ENCODE measurements at places on chromosomes 11 and 22.

DNA sequence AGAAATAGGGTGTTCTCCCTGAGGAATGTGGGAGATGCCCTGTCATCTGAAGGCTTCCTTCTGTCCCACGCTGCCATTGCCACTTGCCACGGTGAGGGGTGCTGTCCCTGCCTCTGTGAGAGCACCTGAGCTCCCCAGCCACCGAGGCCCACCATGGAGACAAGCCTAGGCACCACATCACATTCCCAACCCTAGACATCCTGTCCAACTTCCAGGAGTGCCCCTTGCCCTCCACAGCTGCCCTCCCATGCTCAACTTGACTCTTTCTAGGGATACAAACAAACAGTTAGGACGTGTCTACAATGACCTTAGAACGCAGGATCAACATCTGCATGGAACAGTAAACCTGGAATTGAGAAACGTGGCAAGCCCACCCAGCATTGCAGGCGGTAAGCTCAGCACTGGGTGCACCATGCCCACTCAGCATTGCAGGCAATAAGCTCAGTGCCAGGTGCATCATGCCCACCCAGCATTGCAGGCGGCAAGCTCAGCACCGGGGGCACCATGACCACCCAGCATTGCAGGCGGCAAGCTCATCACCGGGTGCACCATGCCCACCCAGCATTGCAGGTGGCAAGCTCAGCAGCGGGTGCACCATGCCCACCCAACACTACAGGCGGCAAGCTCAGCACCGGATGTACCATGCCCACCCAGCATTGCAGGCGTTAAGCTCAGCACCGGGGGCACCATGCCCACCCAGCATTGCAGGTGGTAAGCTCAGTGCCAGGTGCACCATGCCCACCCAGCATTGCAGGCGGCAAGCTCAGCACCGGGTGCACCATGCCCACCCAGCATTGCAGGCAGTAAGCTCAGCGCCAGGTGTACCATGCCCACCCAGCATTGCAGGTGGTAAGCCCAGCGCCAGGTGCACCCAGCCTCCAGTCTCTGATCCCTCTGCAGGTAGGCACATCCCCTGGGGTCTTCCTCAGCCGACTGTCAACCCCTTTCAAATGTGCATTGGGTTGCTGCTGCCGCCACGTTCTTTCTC, 1463.9 kb downstream of the TBC1D22A start:
- no peak for DNase-seq

GRCh38 chr22:44275631-44275995, 37.1 kb downstream of the SHISAL1 start:
- no peak for DNase-seq

DNA sequence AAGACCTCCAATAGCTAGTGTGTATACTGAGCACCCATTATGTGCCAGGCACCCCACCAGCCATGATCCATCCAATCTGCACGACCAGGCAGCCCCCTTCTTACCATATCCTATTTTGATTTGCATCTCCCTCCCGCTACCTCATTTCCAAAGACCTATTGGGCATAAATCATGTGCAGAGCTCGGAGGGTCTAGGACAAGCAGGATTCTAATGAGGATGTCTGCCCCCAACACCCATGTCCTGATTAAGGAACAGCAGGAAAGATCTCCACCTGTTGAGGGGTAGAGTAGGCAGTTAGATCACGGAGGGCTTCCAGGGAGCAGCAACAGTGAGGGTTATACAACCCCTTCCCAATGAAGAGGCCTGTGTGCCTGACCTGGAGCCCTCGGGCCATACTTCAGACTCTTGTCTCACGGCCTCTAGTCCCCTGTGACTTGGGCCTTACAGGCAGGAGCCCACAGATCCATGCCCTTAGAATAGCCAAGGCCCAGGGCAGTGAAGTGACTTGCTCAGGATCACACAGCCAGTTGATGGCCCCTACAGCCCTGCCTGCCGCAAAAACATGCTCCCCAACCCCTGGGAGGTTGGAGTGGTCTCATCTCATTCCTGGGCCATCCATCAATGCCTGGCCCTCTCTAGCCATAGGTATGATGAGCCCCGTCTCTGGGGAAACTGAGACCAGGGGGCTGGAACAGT, 3.5 kb downstream of the RAB3IL1 start:
- no peak for DNase-seq

GRCh38 chr11:84024266-84024665, 738.1 kb upstream of the CCDC90B start:
- DNase-seq = no peak

DNA sequence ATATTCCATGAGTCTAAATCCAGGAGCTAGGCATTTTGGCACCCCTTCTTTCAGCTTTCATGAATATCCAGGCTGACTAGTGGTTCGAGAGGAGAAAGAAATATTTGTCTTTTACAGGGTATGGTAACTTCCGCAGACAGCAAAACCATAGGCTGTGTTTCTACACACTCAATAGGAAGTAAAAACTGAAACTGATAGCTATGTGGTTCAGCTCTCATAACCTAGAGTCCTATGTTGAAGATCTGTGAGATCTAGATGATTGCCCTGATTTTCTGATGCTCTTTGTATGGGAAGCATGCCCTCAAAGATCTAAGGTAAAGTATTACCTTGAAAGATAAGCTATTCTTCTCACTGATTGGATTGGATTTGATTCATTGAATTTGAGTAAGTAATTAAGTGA, 118.3 kb downstream of the CD44 start:
- no peak for DNase-seq

- DNase-seq = no peak
Observed at GRCh38 chr11:34151166-34151565, 45.7 kb downstream of the NAT10 start.

DNA sequence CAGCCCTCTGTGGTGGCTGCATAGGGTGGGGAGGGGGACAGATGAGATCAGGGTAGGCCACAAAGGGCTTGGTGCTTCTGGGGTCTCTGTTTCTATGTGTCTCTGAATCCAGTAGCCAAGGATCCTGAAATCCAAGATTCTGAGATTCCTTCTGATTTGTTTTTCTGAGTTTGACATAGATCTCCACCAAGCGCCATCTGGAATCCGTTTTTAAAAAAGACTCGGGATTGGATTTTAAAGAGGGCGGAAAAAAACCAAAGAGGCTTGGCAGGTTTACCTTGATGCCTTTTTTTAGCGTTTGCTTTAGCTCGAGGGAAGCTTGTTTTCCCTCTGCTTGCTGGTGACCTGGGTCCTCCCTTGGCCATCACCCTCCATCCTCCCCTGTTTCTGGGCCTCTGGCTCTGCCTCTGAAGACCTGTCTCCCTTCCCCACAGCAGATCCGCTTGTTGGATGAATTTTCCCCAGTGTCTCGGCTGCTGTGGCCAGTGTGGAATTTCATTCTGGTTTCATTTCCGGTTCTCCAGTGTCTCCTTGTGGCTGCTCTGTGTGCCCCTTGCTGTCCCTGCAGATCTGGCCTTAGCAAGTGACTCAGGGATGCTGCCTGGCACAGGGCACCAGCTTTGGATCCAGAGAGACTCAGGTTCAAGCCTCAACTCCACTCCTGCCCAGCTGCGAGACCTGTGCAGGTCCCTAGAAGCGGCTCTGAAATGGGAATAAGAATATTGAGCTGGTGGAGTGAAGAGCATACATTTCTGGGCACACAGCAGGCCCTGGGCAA, 15.1 kb downstream of the SYNGR1 start:
- no peak for DNase-seq

DNA sequence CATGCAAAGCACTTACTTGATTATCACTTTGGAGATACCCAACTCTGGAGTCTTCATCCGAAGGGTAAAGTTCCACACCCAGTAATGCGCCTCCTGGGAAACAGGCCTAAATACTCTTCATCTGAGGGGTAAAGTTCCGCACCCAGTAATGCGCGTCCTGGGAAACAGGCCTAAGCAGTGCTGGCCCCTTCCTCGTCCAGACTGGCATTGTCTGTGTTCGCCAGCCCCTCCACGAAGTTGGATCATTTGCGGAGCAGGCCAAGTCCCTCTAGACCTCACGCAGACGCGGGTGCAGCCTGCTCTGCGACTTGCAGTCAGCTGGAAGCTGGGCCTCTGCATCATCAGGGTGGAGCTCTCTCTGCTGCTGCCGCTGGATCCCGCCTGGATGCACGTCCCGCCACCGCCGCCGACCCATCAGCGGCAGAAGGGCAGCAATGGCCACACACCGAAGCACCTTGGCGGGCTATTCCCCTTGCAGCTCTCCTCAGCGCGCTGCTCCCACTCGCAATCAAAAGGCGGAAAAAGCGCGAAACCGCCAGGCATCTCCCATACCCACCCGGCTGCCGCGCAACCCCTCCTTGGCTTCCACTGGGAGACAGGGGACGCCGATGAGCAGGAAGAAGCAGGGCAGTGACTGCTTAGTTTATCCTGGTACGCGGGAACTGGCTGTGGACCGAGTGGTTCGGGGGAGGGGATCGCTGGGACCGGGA, 34.1 kb upstream of the GLYATL1 start:
- DNase-seq = no peak

Data from stimulated activated CD4-positive, alpha-beta T cell treated with anti-CD3 and anti-CD28 coated beads, Interleukin-2, amount 100 ng/mL, for 4 hours (primary cell).